ENCODE measurements at places on chromosomes 3 and 15.

DNA sequence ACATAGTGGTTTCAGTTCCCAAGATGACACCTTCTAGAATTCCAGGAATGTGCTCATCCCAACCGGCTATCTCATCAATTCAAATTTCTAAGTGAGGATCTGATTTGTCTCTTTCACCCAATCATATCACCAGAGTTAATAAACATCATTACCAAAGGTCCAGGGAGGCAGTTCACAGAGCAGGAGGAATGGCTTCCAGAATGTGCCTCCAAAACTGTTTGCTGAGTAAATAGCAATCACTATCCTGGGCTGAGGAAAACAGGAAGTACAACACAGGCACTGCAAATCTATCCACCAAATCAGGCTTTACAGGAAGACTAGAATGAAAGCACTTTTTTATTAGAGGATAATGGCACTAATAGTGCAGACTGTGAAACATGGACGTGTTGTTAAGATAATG is 61.5 kb downstream of the OSBPL10 start:
- no peak for DNase-seq

DNA sequence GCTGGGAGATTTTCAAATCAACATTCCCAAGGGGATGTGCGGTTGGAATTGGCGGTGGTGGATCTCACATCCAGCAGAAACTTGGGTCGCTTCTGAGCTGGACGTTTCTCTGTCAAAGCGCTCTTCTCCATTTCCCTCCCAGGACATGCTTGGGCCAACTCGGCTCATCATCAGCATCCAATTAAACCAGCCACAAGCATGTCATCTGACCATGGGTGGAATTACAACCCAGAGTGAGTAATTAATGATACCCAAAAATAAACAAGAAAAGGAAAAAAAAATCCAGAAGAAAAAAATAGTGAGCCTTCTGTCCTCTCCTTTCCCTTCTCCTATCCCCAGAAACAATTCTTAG is 111.2 kb downstream of the XXYLT1 start:
- no peak for DNase-seq

DNA sequence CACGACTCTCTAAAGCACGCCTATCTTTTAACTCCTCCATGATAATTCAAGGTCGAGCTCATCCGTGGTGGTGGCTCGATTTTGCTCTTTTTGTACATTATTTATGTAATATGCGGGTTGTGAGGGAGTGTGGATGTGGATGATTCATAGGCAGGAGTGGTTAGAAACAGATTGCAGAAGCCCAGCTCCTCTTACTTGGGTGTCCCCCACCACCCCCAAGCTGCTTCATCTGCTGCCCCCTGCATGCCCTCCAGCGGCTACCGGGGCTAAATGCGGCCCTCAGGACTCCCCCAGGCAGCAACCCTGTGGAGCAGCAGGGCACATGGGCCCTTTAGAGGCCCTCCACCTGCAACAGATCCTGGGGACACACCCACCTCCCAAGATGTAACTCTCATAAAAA is 111.5 kb upstream of the SELENOK start:
- no peak for DNase-seq

GRCh38 chr3:48561045-48561736 is 2.4 kb downstream of the UCN2 start:
- no peak for DNase-seq

DNA sequence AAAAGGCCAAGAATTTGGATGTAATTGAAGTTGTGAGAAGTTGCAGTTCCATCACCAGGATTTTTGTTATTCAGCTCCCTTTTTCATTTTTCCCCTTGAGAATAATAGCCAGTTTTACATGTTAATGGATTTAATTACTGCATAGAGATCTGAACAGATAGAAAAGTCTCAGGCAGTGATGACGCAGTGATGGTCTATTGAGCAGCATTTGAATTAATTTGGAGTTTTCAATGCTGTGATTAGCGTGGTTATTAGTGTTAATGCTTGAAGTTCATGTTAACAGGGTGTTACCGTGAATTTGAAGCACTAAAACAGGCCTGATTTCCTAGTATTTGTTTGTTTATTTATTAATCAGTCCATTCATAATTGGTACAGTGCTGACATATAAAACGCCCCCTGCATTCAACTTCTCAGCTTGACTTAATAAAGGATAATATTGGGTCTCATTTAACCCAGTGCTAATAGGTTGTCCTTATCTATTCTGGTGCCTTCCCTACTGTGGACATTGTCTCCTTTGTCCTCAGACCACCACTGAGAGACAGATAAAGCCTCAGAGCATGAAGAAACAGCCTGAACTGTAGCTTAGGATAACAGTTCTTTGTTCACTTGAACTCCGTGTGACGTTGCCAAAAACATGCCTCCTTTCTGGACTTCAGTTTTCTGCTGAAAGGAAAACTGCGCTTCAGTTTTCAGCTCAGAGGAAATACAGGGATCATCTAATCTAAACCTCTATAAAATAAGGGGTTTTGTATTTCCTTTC is 82.4 kb downstream of the RTP4 start:
- no peak for DNase-seq

DNA sequence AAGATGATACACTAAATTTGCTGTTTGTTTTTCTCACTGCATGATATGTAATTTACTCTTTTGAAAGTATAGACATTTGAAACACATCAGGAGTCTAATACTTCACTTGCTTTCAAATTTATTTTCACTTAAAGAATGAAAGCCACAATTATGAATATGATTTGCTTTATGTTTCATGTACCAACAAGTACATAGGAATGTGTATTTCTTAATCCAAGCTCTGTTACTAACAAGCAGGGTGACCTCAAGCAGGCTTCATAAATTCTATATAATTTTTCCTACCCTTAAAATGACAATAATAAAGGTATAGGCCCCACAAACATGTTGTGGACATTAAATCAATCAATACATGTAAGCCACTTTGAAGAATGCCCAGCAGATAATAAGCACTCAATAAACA is 170.2 kb upstream of the P2RY1 start:
- no peak for DNase-seq

GRCh38 chr15:64959128-64959527 is 30.6 kb downstream of the SPG21 start:
- no peak for DNase-seq

GRCh38 chr15:76942331-76942730 is 10.8 kb downstream of the RCN2 start:
- no peak for DNase-seq

GRCh38 chr15:25600751-25601150 is 161.9 kb upstream of the UBE3A start:
- no peak for DNase-seq

GRCh38 chr3:172106989-172107388 is 67.6 kb downstream of the FNDC3B start:
- DNase-seq = no peak

GRCh38 chr15:41506796-41507341 is 6.8 kb downstream of the LTK start:
- no peak for DNase-seq

DNA sequence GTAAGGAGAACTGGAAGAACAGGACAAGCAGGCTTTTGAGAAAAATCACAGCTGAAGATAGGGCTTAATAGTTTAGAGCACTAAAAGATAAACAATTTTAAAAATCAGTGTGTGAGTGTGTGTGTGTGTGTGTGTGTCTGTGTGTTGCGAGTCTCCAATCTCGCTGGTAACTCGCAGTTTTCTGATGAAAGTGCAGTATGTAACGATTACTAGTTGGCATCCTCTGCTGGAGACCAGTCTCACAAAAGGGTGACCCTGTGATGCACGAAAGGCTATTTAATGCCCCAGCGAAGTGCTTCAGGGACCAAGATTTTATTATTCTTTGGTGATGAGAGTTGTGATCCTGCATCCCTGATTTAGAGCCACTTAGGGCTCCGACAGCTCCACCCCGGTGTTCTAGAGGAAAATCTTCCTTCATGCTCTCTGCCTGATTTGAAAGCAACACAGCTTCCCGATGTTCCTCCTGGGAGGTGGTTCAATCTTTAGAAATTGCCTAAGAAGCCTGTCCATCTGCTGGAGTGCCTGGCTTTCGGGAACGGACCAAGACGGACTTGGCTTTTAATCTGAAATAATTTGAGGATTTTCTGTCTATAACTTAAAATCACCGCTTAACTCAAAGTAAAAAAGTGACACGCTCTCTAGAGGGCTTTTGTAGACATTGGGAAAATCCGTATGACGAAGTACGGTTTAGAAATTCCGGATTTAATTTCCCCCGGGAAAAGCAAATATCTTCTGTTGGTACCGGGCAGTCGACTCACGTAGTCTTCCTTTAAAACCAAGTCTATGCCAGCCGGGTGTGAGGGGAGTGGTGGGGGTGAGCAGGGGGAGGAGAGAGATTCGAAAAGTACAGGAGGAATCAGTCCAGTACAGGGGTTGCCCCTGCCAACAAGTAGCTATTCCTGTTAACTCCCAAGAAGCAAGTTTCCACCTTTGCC is 1.1 kb upstream of the ALCAM start:
- DNase-seq = no peak

DNA sequence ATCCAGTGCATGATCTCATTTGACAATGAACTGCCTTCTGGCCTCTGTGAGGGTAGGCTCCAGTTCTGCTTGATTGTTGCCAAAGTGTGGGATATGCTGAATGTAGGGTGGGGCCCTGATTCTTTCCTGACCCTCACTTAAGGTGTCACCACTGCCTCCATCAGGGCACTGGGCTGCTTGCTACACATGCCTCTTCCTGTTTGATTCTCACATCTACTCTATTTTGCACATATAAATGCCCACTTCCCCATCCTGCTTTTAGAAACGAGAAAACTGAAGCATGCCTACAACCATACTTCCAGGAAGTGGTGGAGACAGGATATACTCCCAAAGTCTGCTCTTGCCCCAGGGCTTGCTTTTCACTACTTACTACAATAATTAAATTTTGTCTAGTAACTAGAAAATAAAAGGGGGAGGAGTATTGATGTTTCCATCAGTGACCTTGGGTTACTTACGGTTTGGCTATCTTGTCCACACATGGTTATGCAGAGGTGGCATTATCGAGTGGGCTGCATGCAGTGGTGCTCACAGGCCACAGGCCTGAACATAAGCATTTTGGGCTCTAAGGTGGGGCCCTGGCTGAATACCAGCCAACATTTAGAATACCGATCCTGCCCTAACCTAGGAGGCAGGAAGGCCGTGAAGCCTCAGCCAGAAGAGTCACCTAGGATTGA is 6.7 kb downstream of the ZDHHC3 start:
- no peak for DNase-seq

- DNase-seq = no peak
Observed at GRCh38 chr3:53489386-53489785, 5.0 kb upstream of the CACNA1D start.

DNA sequence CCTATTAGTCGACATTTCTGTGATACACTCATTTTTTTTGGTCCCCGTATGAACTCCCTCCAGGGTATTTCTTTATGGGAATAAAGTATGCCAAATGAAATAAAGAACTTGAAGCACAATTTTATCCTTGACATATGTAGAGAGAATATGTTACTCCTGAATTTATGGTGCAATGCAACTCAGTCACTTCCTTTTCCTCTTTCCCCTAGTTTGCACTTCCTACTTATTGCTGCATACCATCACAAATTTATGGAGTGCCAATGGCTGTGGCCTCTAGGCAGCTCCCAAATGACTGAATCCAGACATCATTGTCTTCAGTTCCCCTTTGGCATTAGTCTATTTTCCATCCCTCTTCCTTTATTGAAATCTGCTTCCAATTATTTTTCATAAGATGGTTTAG is 403.5 kb downstream of the FHIT start:
- DNase-seq = no peak

DNA sequence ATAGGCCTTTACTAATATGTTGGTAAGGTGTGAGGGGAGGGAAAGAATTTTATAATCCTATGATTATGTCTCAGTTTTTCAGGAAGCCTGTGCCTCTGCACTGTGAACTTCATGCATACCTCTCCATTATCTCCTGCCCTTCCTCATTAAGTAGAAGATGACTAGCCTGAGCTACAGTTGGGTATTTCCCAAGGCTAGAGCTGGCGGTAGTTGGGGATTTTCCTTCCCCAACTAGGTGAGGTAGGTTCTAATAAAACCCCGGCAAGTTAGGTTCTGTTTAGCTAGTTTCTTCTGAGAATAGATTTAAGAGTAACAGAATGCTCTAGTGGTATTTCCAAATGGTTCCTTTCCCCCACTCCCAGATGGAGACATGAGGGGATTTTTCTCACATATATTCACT is 414.5 kb downstream of the GRM7 start:
- DNase-seq = no peak

- DNase-seq = no peak
Observed at GRCh38 chr15:25903024-25903581, 40.0 kb upstream of the ATP10A start.

DNA sequence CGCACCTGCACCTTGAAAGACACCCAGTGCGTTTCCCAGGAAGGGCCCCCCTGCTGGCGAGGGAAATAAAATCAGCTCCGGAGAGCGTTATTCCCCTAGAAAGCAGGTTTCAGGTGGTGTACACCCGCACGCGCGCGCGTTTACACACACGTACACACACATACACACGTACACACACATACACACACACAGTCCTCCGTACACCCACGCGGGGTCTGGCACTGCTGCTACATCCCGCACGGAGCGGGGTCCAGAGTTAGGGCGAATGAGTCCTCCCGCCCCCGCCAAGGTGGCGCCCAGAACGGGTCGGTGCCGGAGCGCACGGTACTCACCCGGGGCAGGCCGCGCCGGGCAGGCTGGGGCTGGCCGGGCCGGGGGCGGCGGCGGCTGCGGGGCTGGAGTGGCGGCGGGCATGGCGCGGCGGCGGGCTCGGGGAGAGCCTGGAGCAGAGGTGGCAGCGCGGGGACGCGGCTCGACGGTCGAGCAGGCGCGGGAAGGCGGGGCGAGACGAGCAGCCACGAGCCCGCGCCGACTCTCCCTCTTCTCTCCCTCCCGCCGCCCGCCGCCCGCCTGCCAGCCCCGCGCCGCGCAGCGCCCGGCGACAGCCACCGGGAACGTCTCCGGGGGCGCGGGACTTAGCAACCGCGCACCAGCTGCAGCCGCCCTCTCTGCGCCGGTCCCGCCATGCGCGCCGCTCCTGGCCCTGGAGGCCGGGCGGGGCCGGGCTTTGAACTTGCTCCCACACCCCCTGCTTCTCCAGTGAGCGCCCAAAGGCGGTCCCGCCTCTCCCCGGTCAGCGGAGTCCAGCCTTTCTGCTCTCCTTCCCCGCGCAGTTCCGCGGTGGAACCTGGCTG is at the start of gene DCLK3:
Gene DCLK3, minus strand, starts transcription at position 704 of the 854 bp plus-strand sequence. Its CDS starts 290 bp downstream, at position 414.
- no peak for DNase-seq

- DNase-seq = no peak
Observed at GRCh38 chr3:20406611-20407011, 220.6 kb upstream of the SGO1 start.

GRCh38 chr15:97600190-97600589 is 360.3 kb upstream of the ARRDC4 start:
- DNase-seq = no peak

GRCh38 chr3:48268381-48268935 is 27.6 kb downstream of the ZNF589 start:
- no peak for DNase-seq

GRCh38 chr3:152200476-152201420 is 68.0 kb upstream of the MBNL1 start:
- no peak for DNase-seq

Measured in HS-5 (cell line).